ENCODE measurements at places on chromosomes 11 and 22.

GRCh38 chr22:22943521-22944267 lies 56.1 kb downstream of the IGLL5 start:
- peak; percentile 22 for DNase-seq

DNA sequence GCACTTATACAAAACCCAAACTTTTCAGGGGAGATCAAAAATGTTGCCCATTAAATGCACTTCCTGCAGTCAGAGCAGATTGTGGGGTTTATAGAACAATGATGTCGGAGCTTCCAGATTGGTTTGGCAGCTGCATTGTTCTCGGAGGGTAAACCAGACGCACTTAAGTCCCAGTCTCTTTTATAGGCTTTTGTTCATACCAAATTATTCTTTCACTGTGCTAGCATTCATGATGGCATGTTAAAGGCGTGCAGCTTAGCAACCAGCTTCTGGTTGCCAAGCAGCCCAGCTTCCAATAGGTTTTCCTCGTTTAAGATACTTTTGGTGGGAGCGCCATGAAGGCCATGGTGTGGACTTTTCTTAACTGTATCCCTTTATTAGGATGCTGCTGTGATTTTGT lies 40.9 kb downstream of the ZC3H12C start:
- no peak for DNase-seq

- DNase-seq, result no peak
These were observed 89.5 kb upstream of the HTATIP2 start for GRCh38 chr11:20274031-20274430.

DNA sequence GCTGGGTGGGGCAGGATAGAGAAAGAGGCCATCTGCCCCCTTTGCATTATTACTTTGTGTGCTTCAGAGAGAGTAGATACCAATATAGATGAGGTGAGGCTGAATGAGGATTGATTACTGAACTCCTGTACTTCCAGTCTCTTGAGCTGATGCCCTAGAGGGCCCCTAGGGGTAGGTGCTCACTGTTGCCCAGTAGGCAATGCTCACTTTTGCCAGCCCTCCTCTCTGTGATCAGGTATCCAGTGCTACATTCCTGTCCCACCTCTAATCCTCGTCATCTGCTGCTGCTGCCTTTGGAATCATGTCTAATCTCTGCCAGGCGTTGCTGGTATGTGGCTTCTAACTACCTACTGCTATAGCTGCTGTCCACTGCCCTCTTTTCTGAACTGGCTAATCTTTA lies 57.2 kb downstream of the CCDC83 start:
- no peak for DNase-seq

- DNase-seq, result no peak
These were observed 47.1 kb downstream of the SLC22A12 start for GRCh38 chr11:64638018-64638665.
